IMR-90 (cell line): ENCODE measurements at places on chromosomes 13 and 19. TPM values are rescaled to one million over a fixed set of nuclear protein-coding genes. Genes with fewer than 3 reads are reported as not detected.
A peak's percentile ranks its signal among the peaks of the same experiment; 100 is the strongest.

Gene SOX1
- total RNA-seq = not detected in 2 replicates

Gene SLC17A7
- not detected in 2 replicates for total RNA-seq

Gene ELAVL3
- not detected in 2 replicates for total RNA-seq

Gene KIR3DL1
- total RNA-seq = not detected in 2 replicates

Gene PLA2G4C
- 4.3 and 5.0 TPM in 2 replicates for total RNA-seq

Gene OVOL3
- not detected in 2 replicates for total RNA-seq

Gene LHB
- not detected in 2 replicates for total RNA-seq

Gene BRSK1
- 1.9 and 2.5 TPM in 2 replicates for total RNA-seq

Gene AXL
- total RNA-seq = 444 and 466 TPM in 2 replicates

GRCh38 chr13:43830497-43830881 is 43.7 kb upstream of the ENOX1 start:
- H3K27ac ChIP-seq = peak overlapping the region; percentile 21; the same call in 1 of the 2 replicates
- no peaks in the 10 kb centered on the region for H3K36me3 ChIP-seq
- peak; percentile 79 for DNase-seq
- no peak overlapping the region for H3K4me3 ChIP-seq
- no peaks in the 10 kb centered on the region for H3K27me3 ChIP-seq

DNA sequence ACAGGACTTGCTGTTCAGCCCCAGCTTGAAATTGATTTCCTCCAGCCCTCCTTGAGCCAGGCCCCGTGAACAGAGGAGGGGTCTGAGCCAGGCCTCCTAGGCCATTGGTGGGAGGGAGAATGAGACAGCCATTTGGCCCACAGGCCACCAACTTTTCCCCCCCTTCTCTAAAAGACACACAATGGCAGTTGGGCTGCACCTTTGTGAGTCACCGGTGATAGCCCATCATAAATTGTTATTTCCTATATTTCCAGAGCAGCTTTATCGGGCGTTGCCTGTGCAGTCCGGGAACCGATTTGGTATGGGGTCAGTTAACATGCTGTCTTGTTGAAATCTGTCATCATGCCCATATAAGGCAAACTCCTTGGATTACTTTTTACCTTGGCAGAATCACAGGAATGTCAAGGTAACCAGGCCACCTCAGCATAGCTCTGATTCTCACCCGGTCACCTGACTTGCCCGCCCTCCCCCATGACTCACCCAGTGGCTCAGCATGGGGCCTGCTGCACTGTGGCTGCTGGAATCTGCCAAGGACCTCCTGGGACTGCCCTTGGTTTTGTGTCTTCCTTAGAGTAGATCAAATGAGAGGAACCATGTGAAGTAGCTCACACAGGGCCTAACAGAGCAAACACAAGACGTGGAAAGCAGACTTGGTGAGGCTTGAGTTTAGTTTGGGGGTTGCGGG is 36.1 kb downstream of the ACTN4 start:
- H3K4me1 ChIP-seq = peaks cover 51% of the 10 kb centered on the region
- peak overlapping the region; percentile 85 for H3K27ac ChIP-seq
- no peak overlapping the region for H3K4me3 ChIP-seq
- H3K27me3 ChIP-seq = no peaks in the 10 kb centered on the region
- DNase-seq = peak; percentile 85
- peaks cover 11% of the 10 kb centered on the region for H3K36me3 ChIP-seq

DNA sequence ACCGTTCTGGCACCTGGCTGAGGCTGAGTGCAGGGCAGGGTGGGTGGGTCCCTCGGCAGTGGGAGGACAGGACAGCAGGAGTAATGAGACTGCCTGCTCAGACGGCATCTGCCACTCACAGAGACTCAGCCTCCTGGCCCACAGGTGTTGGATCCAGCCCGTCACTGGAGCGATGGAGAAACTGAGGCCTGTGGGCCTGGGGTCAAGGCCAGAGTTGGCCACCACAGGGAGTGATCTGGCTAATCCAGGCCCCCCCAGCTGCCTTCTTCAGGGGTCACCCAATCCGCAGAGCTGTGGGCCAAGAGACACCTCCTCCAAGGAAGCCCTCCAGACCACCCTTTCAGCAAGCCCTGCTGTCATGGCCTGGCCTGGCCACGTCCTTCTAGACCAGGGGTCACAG is 103.7 kb upstream of the VSTM2B start:
- no peak overlapping the region for H3K4me3 ChIP-seq
- no peaks in the 10 kb centered on the region for H3K27me3 ChIP-seq
- H3K27ac ChIP-seq = no peak overlapping the region
- DNase-seq = no peak

DNA sequence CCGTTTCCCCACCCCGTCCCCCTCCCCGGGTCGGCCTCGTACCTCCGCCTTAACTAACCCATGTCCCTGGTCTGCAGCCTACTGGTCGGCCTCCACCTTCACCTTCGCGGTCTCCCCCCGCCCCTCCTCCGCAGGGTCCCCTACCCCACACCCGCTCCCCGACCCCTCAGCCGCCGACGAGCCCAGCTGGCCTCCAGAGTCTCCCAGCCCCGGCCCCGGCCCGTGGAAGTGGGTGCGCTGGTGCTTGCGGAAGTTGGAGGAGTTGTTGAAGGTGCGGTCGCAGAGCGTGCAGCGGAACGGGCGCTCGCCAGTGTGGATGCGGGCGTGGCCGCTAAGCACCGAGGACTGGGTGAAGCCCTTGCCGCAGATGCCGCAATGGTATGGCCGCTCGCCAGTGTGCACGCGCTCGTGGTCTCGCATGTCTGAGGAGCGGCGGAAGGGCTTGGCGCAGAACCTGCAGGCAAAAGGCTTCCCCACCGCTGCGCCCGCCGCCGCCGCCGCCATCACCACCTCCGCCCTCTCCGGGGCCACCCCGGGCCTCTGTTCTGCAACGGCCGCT is 2.6 kb downstream of the ZNF784 start:
- no peak overlapping the region for H3K4me3 ChIP-seq
- no peak overlapping the region for H3K27ac ChIP-seq
- H3K27me3 ChIP-seq = no peaks in the 10 kb centered on the region
- peaks cover 13% of the 10 kb centered on the region for H3K4me1 ChIP-seq

DNA sequence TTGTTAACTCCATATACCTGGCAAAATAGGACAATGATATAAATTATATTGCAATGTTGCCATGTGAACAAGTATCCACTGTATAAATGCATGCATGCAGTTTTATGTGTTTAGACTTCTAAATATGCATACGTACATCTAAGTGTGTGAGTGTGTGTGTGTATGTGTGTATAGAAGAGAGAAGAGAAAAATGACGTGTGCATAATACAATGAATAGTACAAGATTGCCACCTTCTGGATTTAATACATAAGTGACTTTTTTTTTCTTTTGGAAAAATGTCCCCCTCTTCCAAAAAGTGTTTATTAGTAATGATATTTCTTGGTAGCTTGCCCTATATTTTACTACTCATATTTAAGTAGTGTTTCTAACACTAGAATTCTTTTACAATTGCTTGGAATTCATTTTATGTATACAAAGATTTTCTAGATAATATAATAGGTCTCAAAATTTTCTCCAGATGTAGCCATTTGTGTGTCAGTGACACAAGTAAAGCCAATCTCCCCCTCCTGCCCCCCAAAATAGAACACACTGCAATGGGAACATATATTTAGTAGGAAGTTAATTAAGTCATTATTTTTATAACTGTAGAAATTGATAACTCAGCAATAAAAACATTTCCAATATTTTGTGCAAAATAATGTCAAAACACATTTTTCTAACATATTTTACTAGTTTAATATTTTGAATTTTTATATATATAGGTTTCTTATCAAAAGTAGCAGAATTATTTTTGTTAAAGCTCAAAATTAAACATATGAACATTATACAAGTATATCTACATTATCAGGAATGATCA is 783.3 kb upstream of the ATXN8OS start:
- no peak overlapping the region for H3K27ac ChIP-seq
- no peak overlapping the region for H3K4me3 ChIP-seq
- H3K4me1 ChIP-seq = no peaks in the 10 kb centered on the region
- DNase-seq = no peak

DNA sequence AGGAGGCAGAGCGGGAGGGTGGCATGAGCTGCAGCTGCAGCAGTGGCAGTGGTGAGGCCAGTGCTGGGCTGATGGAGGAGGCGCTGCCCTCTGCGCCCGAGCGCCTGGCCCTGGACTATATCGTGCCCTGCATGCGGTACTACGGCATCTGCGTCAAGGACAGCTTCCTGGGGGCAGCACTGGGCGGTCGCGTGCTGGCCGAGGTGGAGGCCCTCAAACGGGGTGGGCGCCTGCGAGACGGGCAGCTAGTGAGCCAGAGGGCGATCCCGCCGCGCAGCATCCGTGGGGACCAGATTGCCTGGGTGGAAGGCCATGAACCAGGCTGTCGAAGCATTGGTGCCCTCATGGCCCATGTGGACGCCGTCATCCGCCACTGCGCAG is 2.0 kb downstream of the EGLN2 start:
- H3K27me3 ChIP-seq = no peaks in the 10 kb centered on the region
- H3K27ac ChIP-seq = no peak overlapping the region
- H3K36me3 ChIP-seq = peaks cover 44% of the 10 kb centered on the region
- no peak for DNase-seq
- no peak overlapping the region; the same call in 1 of the 2 replicates for H3K4me3 ChIP-seq

- H3K36me3 ChIP-seq = no peaks in the 10 kb centered on the region
- H3K4me1 ChIP-seq = peaks cover 43% of the 10 kb centered on the region
- peak; percentile 24 for DNase-seq
These were observed 44.0 kb downstream of the BRD4 start for GRCh38 chr19:15288146-15288963.

- no peak for DNase-seq
- no peaks in the 10 kb centered on the region for H3K36me3 ChIP-seq
- no peaks in the 10 kb centered on the region for H3K27me3 ChIP-seq
- H3K27ac ChIP-seq = no peak overlapping the region
These were observed 560.4 kb downstream of the GPC6 start for GRCh38 chr13:93786846-93787489.

GRCh38 chr13:50424993-50425392 is 409.7 kb downstream of the KCNRG start:
- no peak for DNase-seq
- no peaks in the 10 kb centered on the region; the same call in 1 of the 2 replicates for H3K27me3 ChIP-seq
- no peaks in the 10 kb centered on the region for H3K36me3 ChIP-seq

DNA sequence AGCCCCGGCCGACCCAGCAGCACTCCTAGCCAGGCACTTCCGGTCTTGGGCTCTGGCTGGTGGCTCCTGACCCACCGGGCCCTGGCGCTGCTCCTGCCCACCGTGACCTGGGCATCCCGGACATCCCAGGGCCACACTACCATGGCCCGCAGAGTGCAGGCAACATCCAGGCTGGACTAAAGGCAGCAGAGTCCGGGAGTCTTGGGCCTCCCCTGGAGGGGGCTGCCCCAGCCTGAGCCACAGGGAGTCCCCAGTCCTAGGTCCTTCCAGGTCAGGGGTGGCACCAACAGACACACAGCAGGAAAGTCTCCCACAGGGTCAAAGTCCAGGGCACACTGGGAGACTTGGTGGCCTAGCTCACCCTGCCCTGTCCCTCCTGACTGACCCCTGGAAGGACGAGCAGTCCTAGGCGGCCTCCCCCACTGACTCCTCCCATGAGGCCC is 10.8 kb downstream of the LSM4 start:
- no peaks in the 10 kb centered on the region for H3K27me3 ChIP-seq
- H3K27ac ChIP-seq = no peak overlapping the region
- DNase-seq = no peak
- H3K4me1 ChIP-seq = peaks cover 2% of the 10 kb centered on the region; the same call in 1 of the 2 replicates
- no peak overlapping the region for H3K4me3 ChIP-seq
- peaks cover 40% of the 10 kb centered on the region for H3K36me3 ChIP-seq

DNA sequence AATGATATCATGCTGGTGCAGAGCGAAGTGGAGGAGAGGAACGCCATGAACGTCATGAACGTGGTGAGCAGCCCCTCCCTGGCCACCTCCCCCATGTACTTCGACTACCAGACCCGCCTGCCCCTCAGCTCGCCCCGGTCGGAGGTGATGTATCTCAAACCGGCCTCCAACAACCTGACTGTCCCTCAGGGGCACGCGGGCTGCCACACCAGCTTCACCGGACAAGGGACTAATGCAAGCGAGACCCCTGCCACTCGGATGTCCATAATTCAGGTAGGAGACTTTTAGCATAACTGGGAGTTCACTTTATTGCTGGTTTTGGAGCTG is 3.3 kb downstream of the PCDH17 start:
- no peak for DNase-seq
- H3K27me3 ChIP-seq = peaks cover 46% of the 10 kb centered on the region
- no peaks in the 10 kb centered on the region for H3K36me3 ChIP-seq

DNA sequence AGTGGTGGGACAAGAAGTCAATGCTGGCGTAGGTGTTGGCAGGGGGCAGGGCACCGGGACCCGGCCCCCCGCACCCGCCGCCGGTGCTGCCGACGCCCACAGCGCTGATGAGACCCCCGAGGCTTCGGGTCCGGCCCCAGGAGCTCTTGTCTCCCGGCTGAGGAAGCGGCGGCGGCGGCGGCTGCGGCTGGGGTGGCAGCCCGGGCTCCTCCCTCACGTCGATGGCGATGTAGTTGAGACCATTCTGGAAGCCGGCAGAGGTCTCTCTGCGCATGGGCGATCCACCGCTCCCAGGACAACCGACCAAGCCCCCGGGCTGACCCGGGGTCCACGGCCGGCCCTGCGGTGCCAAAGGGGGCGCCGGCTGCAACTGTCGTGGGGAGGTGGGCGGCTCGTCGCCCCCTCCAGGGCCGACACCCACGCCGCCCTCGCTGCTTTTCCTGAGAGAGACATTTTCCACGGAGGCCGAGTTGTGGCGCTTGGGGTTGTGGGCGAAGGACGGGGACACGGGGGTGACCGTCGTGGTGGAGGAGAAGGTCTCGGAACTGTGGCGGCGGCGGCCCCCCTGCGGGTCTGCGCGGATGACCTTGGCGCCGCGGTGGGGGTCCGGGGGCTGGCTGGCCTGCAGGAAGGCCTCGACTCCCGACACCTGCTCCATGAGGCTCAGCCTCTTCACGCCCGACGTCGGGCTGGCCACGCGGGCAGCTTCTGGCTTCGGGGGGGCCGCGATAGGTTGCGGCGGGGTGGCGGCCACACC is 4.1 kb downstream of the IRS2 start:
- no peak for DNase-seq
- no peak overlapping the region for H3K4me3 ChIP-seq
- H3K27me3 ChIP-seq = no peaks in the 10 kb centered on the region
- no peak overlapping the region for H3K27ac ChIP-seq

GRCh38 chr19:11890634-11891033 is 3.1 kb downstream of the ZNF69 start:
- H3K27me3 ChIP-seq = no peaks in the 10 kb centered on the region
- peaks cover 2% of the 10 kb centered on the region; the same call in 1 of the 2 replicates for H3K4me1 ChIP-seq
- H3K36me3 ChIP-seq = peaks cover 12% of the 10 kb centered on the region
- no peak overlapping the region for H3K27ac ChIP-seq

- H3K27ac ChIP-seq = no peak overlapping the region
- H3K4me3 ChIP-seq = no peak overlapping the region
- no peaks in the 10 kb centered on the region for H3K36me3 ChIP-seq
- no peaks in the 10 kb centered on the region for H3K4me1 ChIP-seq
These were observed 142.1 kb downstream of the POSTN start for GRCh38 chr13:37456506-37456905.

- no peak overlapping the region for H3K4me3 ChIP-seq
- no peak overlapping the region for H3K27ac ChIP-seq
- H3K4me1 ChIP-seq = no peaks in the 10 kb centered on the region; the same call in 1 of the 2 replicates
- DNase-seq = no peak
- H3K27me3 ChIP-seq = no peaks in the 10 kb centered on the region
These were observed 130.8 kb downstream of the KDM4B start for GRCh38 chr19:5099701-5100221.

DNA sequence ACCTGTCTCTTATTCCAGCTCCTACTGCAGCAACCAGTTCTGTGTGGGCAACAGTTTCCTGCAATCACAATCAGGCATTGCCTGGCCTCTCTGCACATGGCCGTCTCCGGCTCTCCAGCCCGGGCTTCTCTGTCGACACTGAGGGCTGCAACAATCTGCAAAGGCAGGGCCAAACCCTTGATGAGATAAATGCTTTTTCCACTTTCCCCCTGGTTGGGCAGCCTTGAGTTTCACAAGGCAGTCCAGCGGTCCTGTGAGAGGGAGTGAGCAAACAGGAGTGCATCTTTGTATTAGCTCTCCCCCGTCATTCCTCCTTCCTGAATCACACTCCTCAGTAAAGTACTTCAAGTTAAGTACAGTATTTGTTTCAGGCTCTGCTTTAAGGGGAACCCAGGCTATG is 40.7 kb upstream of the VWA8 start:
- H3K4me3 ChIP-seq = no peak overlapping the region
- H3K27ac ChIP-seq = peak overlapping the region; percentile 34
- H3K27me3 ChIP-seq = no peaks in the 10 kb centered on the region
- no peaks in the 10 kb centered on the region for H3K36me3 ChIP-seq
